ENCODE measurements at places on chromosomes 6 and 20. TPM values are rescaled to one million over a fixed set of nuclear protein-coding genes. Genes with fewer than 3 reads are reported as not detected.

DNA sequence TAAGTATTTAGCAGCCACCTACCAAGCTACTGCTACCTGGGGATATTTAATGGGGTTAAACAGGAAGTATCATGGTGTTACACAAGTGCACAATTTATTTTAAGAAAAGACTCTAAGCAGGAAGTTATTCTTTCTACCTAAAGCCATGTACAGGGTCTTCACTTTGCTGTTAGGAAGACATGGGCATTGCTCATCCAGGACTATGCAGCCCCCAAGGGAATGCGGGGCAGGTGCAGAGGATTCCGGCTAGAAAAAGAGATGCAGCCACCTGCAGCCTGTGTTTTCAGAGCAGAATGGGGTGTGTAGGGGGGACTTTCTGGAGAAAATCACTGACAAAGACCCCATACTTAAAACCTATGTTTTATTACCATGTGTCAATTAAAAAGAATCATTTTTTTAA is 399.1 kb upstream of the NOX3 start:
- no peak for DNase-seq

- DNase-seq: no peak
Measured at GRCh38 chr6:80637312-80637711, 530.8 kb downstream of the BCKDHB start.

DNA sequence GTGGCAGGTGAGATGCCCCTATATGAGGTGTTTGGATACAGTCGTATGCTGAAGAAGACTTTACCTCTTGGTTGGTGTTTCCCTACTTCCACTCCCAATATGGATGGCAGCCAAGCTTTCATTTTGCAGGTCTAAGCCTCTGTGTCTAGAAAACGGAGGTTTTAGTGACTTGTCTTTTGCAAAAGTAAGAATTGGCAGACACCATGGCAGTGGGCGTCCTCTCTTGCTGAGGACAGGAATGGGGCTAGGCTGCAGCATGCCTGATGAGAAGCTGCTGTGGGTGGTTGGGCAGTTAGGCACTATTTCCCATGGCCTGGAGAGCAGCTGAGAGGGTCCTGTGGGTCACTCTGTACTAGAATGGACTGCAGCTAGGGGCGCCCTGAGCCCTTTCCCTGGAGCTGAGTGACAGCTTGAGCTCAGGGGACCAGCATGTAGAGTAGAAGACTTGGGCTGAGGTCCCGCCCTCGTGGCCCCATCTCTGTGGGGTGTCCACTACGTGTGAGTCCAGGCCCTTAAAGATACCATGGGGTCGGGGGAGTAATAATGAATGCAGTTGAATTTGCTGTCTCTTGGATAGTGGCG is 127.4 kb downstream of the CDH26 start:
- DNase-seq: no peak

DNA sequence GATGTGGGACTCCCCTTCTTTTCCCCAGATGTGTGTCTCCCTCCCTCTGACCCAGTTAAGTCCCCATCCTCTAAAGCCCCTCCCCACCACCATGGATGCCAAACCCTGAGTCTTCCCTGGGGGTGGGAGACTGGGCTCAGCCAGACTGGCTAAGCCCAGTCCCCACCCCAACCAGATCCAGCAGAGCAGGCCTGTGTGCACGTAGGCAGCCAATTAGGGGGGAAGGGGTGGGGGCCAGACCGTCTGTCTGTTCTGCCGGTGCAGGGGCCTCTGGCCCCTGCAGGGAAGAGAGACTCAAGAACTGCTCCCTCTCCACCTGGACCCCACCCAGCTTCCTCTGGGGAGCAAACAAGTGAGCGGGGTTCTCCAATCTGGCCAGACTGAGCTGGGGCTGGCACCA is 605 bp downstream of the COX4I2 start:
- DNase-seq: no peak

- peak; percentile 7 for DNase-seq
Measured at GRCh38 chr20:25750765-25751696, 54.4 kb upstream of the ZNF337 start.

DNA sequence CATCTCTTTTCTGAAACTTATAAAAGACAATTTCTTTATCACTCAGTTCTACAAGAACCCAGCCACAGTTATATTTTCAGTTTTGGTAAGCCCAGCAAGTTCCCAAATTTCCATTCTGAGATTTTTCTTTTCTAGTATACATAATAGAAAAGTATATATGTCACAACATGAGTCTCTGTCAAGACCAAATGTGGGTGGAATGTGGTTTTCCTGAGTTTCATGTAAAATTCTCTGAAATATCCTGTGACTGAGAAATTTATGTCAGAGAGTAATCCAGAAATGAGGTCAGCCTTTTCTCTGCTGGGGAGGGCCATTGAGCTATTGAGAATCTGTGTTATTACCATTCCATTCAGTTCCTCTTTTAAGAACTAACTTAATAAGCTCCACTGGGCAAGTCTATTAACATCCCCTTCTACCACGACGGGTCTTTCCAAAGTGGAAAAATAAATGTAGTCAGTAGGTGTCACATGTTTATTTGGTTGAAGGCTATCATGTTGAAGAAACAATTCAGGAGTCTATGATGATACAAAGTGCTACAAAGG is 100.7 kb upstream of the HMGN3 start:
- DNase-seq: no peak

DNA sequence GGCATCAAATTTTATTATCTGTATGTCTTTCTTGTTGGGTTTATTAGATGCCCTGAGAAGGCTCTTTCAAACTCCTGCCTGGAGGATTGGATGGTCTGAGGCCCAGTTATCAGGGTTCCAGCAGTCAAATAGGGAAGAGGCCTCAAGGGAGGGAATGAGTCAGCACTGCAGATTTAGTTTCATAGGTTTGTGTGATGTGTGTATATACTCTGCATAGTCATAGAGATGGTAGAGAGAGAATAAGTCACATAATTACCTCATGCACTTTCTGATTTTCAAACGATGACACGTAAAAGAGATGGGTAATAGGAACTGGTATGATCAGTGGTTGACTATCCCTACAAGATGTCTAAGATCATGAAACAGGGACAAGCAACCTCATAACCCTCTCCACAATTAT is 82.1 kb downstream of the ADAT2 start:
- DNase-seq: no peak

KIF25 gene
- total RNA-seq: 0.44 TPM

- no peak for DNase-seq
Measured at GRCh38 chr6:18431581-18431980, 44.4 kb downstream of the RNF144B start.

DNA sequence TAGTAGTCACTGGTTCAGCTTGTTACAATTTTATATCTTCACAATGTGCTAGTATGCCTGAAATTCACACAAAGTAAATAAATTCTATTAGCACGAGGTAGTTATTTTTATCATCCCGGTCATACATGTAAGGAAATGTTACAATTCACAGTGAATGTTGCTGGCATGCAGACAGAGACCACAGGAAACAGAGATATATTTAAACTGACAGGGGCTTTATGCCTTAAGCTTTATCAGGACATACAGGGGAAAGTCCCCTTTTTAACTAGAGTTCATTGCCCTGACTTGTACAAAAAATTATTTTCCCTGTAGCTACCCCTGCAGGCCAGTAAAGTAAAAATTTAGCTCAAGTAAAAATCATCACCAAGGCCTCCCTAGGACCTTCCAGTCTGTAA is 712.0 kb upstream of the NRSN1 start:
- no peak for DNase-seq

ANKRD60 gene
- total RNA-seq: not detected

NOX3 gene
- total RNA-seq: not detected

BHLHE23 gene
- not detected for total RNA-seq

DNA sequence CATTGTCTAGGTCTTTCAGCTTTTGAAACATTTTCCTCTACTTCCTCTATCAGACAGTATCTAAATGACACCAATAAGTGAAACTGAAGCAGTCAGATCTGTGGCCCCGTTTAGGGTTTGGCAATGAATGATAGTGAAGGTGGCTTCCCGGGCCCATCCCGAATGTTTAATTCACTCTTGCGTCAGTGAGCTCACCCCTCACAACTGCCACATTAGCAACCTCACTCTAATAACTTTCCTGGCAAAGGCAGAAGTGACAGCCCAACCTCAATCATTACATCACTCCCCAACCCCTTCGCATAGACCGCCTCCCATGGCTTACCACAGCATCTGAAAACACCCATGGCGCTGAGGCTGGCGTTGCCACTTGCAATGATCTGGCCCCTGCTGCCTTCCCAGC is 92.4 kb upstream of the CD83 start:
- no peak for DNase-seq

DNA sequence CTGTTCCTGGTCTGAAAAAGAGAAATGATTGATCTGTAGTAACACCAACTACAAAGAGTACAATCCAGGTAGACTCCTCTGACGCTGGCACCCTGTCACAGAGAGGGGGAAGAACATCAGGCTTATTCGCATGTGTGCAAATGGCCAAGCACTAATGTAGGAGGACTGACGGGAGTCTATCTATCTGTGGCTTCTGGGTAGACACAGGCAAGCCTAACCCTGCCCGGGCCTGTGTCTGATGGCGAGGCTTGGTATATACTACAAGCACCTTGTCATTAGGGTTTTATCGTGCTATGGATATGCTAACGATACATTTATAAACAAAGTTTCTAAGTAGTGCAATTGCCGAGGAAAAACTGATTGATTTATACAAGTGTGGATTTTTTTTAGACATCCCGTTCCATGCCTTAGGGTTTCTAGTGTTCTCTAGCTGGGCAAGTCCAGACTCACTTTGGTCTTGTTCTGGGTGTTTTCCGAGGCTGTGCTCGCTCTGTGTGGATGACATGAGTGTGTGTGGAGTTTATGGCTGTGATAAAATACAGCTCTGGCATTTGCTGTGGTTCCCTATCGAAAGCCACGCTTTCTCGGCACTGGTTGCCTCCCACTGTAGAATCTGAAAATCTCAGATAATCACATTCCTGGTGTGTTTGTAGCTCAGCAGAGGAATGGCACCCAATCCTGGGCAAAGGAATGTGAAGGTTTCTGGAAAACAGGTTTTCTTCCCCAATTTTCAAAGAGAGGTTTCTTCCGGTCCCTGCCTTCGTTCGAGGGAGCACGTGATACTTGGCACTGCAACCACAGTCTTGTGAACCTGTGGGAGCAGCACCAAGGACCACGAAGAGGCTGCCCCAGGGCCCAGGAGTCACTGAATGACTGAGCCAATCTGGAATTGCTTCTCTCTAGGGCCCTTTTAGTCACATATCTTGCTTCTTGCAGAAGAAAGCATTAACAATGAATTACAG is 67.5 kb upstream of the EDN1 start:
- no peak for DNase-seq

DNA sequence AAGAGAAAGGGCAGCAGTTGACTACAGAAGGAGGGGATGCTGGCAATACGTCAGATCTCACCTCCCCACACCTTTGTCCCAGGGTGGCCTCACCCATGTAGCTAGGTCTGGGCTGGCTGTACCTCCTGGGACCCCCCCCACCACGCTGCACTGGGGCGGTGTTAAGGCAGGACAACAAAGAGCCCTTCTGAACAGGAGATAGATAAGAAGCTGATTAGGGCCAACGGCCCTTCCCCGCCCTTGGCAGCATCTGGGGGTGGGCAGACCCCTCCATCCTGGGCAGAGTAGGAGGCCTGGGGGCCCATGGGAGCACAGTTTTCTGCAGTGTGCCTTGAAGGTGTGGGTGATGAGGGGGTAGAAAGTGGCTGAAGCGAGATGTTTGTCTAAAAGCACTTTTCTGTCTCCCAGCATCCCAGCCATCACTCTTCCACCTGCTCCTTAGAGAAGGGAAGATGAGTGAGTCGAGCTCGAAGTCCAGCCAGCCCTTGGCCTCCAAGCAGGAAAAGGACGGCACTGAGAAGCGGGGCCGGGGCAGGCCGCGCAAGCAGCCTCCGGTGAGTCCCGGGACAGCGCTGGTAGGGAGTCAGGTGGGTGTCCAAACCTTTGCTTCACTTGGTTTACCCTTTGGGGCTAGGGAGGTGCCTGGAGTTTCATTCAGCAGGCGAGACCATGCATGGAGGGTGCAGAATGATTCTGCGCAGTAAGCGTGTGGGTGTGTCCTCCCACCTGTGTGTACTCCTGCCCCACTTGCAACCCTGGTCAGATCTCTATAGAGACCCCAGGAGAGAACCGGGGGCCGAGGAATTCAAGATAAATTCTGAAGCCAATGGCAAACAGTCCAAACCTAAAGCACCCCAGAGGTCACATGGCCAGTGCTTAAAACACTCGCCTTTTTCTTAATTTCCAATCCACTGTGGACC is 3.9 kb downstream of the HMGA1 start:
- DNase-seq: no peak

ADGB gene
- total RNA-seq: not detected

RPS10 gene
- 1,363 TPM for total RNA-seq

GRCh38 chr6:169646906-169647567 is 54.8 kb downstream of the WDR27 start:
- DNase-seq: no peak

KCNK16 gene
- not detected for total RNA-seq

DNA sequence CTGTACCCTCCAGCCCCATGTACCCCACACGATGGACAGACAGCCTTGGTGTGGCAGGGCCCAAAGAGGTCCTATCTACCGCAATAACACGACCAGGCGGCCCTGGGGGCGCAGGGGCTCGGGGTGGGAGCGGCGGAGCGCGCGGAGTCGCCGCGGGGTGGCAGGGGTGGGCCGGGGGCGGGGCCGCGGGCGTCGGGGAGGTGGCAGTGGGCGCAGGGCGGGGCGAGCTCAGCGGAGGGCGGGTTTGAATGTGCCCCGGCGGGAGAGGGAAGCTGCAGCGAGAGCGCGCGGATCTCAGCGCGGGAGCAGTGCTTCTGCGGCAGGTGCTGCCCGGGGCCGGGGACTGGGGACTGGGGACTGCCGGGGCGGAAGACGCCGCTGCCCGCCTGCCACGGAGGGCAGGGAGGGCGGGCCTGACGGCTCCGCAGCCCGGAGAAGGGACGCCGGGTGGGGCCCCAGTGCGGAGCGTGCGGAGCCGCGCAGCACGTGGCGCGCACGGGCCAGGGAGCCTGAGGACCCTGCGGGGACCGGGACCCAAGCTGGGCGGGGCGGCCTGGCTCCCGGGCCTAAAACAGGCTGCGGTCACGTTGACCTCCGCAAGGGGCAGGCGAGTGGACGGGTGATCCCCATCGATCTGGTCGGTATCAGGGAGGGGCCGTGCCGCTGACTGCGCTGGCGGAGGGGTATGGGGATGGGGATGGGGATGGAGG is at the start of gene SLC29A1:
Gene SLC29A1 (plus strand): TSS at position 277 of the 710 bp plus-strand sequence. CDS start 3,719 bp downstream, outside the sequence.
- DNase-seq: no peak

ARMH2 gene
- not detected for total RNA-seq

BACH2 gene
- total RNA-seq: 1.6 TPM

DNA sequence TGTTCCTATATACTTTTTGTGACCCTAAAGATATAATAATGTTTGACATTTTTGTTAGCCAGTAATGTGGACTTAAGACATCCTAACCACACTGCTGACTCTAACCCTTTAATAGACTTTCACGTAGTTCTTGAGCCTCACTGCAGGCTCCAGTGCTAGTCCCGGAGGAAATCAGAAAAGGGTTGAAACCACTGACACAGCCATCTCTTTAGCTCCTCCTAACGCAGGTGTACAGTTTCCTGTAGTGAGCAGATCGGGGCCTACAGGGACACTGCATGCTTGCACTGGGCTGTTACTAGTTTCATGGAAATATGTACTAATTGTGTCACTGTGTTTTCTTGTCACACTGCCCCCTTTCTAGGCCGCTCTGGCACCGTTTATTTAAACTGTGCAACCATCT is 512 bp upstream of the HDGFL1 start:
- no peak for DNase-seq

- peak; percentile 38 for DNase-seq
Measured at GRCh38 chr20:881051-881782, 34.9 kb downstream of the ANGPT4 start.

Data from Panc1 (cell line).